ENCODE measurements at places on chromosomes 12 and 14. TPM values are rescaled to one million over a fixed set of nuclear protein-coding genes. Genes with fewer than 3 reads are reported as not detected.
A peak's percentile ranks its signal among the peaks of the same experiment; 100 is the strongest.

Gene ESR2
- polyA plus RNA-seq = 2.0 TPM

Gene CABP1
- 7.7 TPM for polyA plus RNA-seq

Gene ACACB
- polyA plus RNA-seq = 28.2 TPM

Gene NR1H4
- polyA plus RNA-seq = 15.0 TPM

Gene FSCB
- not detected for polyA plus RNA-seq

Gene IFT43
- 48.2 TPM for polyA plus RNA-seq

Gene CPNE6
- 0.18 TPM for polyA plus RNA-seq

Gene KRT4
- polyA plus RNA-seq = 0.47 TPM

Gene NELL2
- 26.0 TPM for polyA plus RNA-seq

Gene PIK3C2G
- 4.8 TPM for polyA plus RNA-seq

Gene CFAP54
- 4.4 TPM for polyA plus RNA-seq

Gene SLCO1A2
- polyA plus RNA-seq = 0.32 TPM

Gene TCL1B
- polyA plus RNA-seq = 0.60 TPM

Gene KRT79
- polyA plus RNA-seq = not detected

Gene MANSC4
- polyA plus RNA-seq = 0.95 TPM

Gene GATC
- polyA plus RNA-seq = 36.2 TPM

Gene GPR162
- 25.8 TPM for polyA plus RNA-seq

DNA sequence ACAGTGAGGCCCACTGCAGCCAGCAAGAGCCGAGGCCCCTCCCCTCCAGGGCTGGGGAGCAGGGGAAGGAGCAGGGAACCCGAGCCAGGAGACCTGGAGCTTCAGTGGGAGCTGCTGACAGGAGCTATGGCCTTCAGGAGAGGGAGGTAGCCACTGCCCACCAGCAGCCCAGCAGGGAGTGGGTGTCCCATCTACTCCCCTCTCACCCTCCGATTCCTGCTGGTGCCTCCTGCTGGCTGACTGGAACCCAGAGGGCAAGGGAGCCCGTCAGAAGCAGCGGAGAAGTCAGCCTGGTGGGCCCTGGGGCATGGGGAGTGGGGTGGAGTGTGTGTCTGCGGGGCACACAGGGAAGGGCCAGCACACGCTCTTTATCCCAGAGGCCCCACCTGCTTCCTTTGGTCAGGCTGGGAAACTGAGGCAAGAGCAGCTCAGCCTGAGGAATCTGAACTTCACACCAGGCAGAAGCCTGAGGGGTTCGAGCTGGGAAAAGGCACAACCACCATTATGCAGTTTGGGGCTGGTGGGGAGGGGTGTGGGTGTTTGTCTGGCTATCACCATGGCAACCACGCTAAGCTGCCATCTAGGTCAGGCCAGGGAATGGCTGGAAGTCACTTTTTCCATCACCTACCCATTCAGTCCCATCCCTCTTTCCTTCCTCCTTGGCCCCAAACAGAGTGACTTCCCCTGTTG lies 36.8 kb upstream of the PLEKHG6 start:
- no peak for DNase-seq

GRCh38 chr14:75484711-75485429 lies 37.4 kb upstream of the BATF start:
- no peak for DNase-seq

- DNase-seq = no peak
Observed at GRCh38 chr14:80428671-80429070, 217.4 kb upstream of the DIO2 start.

- DNase-seq = no peak
Observed at GRCh38 chr14:105507247-105507646, 16.2 kb downstream of the TEDC1 start.

GRCh38 chr14:103141117-103141796 lies 18.0 kb downstream of the TNFAIP2 start:
- DNase-seq = no peak

DNA sequence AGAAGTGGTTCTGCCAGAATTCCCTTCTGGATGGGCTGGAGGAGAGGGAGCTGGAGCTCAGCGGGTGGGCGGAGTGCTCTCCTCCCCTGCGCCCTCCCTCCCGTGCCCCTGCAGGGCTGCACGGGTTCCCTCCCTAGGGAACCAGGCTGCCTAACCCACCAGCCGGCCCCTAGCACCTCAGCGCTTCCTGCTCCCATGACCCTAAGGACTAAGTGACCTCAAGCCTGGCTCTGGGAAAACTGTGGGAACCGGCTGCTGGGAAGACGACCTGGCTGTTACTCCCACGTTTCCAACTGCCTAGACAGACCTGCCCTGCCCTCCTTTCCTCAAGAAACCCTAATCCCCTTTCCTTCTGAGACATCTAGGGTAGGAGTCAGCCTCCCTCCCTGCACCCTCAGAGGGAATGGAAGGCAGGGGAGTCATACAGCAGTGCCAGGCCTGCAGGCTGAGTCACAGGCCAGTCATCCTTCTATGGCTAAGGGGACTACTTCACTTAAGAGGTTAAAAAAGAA lies 31.5 kb downstream of the SLC6A12 start:
- no peak for DNase-seq

DNA sequence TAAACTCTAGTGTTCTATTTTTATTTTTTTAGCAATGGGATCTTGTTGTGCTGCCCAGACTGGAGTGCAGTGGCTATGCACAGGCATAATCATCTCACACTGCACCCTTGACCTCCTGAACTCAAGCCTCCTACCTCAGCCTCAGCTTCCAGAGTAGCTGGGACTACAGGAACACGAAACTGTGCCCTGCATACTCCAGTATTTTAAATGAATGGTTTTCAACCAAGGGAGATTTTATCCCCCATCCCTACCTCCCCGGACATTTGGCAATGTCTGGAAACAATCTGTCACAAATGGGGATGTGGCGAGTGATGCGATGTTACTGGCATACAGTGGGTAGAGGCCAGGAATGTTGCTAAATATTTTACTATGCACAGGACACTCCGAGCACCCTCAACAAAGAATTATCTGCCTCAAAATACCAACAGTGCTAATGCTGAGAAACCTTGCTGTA lies 2.1 kb downstream of the CBX5 start:
- no peak for DNase-seq

- no peak for DNase-seq
Observed at GRCh38 chr12:131352296-131352900, 358.5 kb upstream of the SFSWAP start.

DNA sequence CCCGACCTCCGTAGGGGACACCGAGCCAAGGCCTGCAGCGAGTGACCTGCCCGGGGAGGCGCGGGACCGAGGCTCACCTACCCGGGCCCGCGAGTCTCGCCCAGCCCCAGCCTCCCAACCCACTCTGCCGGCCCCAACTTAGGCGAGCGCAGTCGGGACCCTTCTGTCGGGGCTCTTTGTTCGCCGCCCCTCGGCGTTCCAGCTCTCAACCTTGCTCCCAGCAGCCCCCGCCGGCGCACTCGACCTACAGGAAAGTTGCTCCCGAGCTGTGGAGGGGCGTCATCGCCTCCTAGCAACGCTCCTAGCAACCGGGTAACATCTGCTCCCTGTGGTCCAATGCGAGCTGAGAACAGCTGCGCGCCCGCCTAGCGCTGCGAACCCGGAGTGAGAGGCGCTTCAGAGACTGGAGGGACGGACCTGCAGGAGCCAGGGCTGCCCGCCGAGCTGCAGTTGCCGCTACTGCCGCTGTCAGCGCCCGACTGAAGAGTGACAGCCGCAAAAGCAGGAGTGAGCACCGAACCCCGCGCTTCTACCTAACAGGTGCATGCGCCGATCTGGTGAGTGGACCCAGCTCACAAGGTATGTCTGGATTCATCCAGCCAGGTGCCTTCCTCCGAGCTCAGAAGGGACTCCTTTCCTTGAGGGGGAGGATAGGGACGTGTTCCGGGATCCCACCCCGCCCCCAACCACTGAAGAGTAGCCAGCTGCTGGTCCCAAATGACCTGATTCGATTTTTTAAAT lies 355.0 kb downstream of the SNAPC1 start:
- DNase-seq = peak; percentile 84

DNA sequence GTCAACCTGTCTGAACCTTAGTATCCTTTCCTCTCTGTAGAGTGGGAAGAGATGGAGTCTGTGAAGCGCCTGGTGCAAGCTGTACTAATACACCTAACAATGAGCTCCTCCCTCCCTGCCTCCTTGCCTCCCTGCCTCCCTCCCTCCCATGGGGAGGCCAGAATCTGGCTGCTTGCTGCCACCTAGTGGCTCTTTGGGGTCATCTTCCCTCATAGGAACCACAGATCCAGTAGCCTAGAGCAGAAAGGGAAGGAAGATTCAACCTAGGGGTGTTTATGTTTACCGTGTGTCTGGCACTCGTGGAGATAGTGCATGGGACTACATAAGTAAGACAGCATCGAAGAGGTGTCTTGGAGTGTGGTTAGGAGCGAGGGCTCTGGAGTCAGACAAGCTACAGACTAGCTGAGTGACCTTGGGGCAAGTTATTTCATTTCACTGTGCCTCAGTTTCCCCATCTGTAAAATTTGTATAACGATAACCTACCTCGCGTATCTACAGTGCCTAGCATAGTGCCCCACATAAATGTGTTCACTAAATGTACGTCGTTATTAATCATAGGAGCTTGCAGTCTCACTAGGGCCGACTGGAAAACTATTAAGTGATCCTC lies 35.5 kb upstream of the TSPAN9 start:
- peak; percentile 72 for DNase-seq

GRCh38 chr14:94481468-94482131 lies 5.6 kb upstream of the SERPINA9 start:
- DNase-seq = no peak

GRCh38 chr14:39102265-39102968 lies 618 bp downstream of the SEC23A start:
- DNase-seq = peak; percentile 65

DNA sequence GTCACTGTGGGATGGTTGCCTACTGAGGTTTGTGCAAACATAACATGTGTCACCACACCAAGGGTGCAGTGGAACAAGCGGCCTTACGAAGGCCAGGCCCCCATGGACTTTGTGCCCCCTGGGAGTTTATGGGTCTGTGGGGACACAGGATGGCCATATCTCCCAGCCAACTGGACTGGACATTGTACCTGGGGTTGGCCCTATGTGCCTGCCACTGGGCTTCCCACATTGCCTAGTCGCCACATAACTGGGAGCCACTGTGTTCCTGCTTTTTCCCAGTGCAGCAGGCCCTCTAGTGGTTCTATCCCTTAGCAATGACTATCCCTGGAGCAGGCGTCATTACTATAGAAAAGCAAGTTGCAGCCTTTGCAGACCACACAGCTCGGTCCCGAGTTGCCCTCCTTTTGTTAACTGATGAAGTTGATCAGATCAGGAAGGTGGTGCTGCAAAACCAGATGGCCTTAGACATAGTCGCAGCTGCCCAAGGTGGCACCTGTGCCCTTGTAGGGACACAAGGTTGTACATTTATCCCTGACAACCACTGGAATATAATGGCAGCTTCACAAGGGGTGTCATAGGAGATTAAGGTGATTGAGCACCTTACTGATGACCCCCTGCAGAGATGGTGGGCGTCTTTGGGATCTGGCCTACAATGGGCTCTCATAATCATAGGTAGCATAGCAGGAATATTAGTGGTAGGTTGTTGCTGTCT lies 15.2 kb upstream of the RNASE12 start:
- no peak for DNase-seq

GRCh38 chr12:88549929-88550328 lies 30.3 kb downstream of the KITLG start:
- DNase-seq = no peak

GRCh38 chr12:92208613-92209121 lies 63.0 kb upstream of the BTG1 start:
- DNase-seq = no peak

- DNase-seq = no peak
Observed at GRCh38 chr14:54606631-54607133, 39.8 kb downstream of the SAMD4A start.

GRCh38 chr12:93722179-93722578 lies 45.0 kb downstream of the CRADD start:
- no peak for DNase-seq

GRCh38 chr14:65550779-65551643 lies 138.5 kb downstream of the FUT8 start:
- no peak for DNase-seq

- DNase-seq = no peak
Observed at GRCh38 chr12:9344541-9344940, 136.3 kb upstream of the PZP start.

- no peak for DNase-seq
Observed at GRCh38 chr14:65211341-65211987, 109.1 kb upstream of the MAX start.

GRCh38 chr12:124411281-124411878 lies 116.5 kb downstream of the RFLNA start:
- no peak for DNase-seq

DNA sequence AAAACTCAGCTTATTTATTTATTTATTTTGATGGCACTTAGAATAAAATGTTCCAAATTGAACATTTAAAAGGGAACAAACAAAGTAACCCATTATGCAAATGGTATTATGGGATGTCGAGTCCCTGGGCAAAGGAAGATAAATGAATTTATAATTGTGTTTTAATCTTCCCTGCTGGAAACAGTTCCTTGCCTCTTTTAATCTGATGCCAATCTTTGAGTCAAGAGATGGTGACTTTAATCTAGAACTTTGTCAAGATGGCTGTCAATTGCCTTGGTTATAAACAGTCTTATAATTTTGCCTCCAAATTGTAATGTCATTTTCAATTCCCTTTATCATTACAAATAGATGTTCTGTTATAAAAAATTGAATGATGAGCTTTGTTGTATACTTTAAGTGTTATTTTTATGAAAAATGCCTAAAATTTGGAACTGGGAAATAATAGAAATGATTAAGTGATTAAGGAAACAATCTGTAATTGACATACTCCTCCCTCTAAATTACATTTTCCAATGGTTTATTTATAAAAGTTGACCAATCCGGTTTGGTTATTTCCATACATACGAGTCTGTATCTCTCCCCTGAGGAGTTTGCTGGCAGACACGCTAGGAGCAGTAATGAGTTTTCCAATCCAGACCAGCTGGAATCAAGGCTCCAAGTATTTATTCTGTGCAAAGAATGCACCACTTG lies 134.9 kb upstream of the FRMD6 start:
- no peak for DNase-seq

DNA sequence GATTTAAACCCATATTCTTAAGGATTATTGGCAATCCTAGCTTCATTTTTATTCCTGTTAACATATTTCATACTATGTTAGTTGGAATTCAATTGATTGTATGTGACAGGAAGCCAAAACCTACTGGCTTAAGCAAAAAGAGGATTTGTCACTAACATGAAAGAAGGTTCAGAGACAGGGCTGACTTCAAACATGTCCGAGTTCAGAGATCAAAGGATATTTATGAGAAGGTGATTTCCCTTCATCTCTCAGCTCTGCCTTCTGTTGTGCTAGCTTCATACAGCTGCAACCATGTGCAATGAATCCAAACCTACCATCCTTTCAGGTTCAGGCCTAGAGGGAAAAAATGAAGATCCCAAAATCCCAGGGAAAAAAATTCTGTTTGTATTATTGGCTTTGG lies 349.7 kb downstream of the ATP23 start:
- no peak for DNase-seq

Data from left kidney (tissue), 8 donors.